ENCODE measurements at places on chromosomes 11 and 22. TPM values are rescaled to one million over a fixed set of nuclear protein-coding genes. Genes with fewer than 3 reads are reported as not detected.

The INS gene
- not detected for total RNA-seq

The CXCR5 gene
- 0.14 TPM for total RNA-seq

The P2RX6 gene
- 0.76 TPM for total RNA-seq

The PLAAT4 gene
- 3.6 TPM for total RNA-seq

The NUDT8 gene
- total RNA-seq: 7.6 TPM

The IGF2 gene
- 54.1 TPM for total RNA-seq
